ENCODE measurements at places on chromosomes 13 and 19.

DNA sequence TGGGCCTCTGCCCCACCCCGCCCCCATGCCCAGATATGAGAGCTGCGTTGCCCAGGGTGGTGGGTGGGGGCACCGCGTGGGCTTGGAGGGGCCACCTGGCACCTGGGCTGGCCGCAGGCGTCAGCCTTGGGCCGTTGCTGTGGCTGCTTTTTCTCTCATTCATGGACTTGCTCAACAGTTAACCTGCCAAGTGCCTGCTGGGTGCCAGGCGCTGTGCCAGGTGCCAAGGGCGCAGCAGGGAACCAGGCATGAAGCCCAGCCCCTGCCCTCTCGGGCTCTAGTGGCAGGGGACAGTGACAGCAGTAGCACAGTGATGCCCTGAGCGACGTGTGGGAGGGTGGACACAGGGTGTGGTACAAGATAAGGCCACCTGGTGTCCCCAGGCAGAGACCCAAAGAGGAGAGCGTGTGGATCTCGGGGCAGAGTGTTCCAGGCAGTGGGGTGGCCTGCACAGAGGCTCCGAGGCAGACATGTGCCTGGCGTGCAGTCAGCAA lies 28.1 kb downstream of the DHX34 start:
- DNase-seq: no peak

GRCh38 chr19:39465956-39466747 lies 14.5 kb upstream of the TIMM50 start:
- no peak for DNase-seq

- DNase-seq: no peak
Measured at GRCh38 chr19:23281663-23282276, 31.6 kb upstream of the ZNF724 start.

GRCh38 chr13:33487575-33488243 lies 202.2 kb upstream of the STARD13 start:
- DNase-seq: no peak

DNA sequence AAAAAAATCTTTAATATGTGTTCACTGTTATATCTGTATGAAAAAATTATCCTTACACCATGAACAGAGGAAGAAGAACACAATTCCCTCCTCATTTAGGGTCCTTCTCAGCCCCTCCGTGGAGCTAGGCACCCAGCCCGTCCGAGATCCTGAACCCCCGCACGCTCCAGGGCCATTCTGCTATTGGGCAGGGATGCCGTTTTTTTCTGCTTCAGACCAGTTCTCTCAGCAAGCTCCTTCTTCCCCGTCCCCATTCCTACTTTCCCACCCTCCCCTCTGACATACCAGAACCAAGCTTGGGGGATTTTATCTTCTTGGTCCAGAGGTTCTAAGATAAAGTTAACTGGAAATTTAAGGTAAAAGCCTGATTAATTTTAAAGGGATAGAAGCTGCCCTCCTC lies 36.2 kb downstream of the ATP12A start:
- no peak for DNase-seq

DNA sequence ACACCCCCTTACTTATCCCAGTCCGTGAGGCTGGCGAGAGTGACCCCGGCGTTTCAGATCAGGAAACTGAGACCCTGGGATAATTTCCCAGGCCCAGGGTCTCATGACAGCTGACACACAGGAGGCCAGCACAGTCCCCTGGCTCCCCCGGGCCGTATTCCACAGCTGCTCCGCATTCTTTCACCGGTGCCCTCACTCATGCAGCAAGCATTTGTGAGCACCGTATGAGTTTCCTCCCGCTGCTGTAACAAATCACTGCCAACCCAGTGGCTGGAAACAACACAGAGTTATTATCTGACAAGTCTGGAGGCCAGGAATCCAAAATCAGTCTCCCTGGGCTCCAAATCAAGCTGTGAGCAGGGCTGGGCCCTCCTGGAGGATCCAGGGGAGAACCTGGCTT lies 21.3 kb downstream of the GADD45B start:
- no peak for DNase-seq

- DNase-seq: no peak
Measured at GRCh38 chr13:35514801-35515502, 38.5 kb upstream of the MAB21L1 start.

GRCh38 chr13:69077267-69077666 lies 1030.4 kb upstream of the ATXN8OS start:
- no peak for DNase-seq

DNA sequence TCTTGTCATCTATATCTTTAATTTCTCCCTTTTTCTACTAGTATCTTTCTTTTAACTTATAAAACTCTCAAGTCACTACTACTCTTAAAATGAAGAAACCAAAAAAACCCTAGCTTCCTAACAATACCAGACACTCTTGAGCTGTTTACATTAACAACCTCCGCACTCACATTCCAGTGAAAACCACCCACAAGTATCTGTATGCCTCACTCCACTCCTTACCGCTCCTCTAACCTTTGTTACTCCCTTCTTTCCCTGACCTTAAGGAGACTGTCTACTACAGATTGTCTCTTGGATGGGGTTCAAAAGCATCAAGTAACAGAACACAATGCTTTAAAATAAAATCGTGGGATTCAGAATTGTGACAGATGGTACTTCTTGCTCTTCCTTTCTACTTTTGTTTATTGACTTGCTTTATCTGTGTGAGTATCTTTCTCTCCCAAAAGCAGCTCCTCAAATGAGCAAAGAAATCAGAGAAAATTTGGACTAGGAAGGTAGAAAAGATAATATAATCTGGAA lies 110.0 kb upstream of the FBXL3 start:
- no peak for DNase-seq

DNA sequence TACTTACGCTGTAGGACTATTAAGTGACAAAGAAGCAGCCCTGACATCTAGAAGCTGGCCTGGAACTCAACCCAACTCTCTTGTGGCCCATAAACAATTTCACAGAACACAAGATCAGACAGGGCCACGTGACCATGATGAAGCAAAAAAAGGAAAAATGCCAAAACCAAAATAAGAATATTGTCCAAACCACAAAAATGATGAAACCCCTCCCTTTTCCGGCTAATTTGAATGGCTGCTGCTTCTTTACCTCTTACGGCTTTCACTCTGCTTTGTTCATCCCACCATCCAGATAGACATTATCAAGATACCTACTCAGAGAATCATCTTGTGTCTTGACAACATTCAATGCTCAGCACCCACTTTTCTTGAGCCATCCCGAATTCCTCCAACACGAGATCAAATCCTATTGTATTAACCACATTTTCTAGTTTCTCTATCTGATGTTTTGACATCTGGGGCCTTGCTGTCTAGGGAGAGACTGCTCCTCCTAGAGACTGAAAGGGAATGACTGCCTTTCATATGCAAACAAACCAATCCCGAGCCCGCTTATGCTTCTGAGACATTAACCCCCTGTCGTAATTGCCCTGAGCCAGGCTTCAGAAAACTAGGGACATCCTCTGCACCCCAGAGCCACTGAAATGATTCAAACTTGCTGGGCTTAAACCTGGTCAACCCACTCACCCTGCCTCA lies 186.3 kb downstream of the TDRD3 start:
- no peak for DNase-seq

DNA sequence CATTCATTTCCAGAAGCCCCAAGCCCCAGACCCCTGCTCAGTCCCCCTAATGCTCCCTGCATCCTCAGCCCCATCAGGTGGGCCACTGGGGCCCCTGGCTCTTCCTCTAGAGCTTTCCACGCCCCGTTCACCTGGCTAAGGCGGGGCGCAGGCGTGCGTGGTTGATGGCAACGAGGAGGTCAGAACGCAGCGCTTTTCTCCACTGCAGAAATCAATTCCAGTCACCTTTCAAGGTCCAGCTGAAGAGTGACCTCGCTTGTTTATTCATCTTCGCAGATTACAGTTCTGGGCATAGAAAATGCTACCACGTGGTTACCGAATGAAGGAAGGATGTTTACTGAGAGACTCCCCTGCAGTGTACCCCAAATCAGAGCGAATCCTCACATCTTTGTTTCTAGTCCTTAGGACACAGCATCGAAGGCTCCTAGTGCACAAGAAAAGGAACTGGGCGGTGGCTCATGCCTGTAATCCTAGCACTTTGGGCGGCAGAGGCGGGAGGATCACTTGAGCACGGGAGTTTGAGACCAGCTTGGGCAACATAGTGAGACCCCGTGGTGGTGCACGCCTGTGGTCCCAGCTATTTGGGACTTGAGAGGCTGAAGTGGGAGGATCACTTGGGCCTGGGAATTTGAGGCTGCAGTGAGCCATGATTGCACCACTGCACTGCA lies 828 bp upstream of the PBX4 start:
- DNase-seq: no peak

DNA sequence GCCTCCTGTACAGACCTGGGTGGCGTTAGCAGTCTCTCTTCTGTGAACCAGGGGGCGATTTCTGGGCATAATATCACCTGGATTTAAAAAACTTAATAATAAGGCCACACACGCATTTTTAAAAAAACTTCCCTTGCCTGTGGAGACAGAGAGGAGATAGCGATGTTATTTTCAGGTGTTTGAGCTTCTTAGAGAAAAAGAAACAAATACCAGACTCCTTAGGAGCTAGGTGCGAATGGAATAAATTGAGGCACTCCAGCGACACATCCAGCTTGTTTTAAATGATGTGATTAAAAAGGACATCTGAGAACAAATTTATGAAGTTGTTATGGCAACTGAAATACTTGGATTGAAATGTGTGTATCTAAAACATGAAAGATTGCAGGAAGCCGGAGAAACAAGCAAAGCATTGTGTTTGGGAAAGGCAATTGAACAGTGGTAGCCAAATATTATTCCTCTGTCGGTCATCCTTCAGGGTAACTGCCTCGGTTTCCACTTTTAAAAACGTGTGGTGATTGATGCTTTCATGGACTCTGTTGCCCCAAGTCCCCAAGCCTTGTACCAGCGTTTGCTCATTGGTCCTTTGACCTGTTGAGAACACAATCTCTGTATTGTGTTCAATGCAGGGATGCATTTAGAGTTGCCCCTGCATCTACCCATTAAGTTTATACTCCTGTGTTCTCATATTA lies 158.7 kb downstream of the TM9SF2 start:
- DNase-seq: no peak

DNA sequence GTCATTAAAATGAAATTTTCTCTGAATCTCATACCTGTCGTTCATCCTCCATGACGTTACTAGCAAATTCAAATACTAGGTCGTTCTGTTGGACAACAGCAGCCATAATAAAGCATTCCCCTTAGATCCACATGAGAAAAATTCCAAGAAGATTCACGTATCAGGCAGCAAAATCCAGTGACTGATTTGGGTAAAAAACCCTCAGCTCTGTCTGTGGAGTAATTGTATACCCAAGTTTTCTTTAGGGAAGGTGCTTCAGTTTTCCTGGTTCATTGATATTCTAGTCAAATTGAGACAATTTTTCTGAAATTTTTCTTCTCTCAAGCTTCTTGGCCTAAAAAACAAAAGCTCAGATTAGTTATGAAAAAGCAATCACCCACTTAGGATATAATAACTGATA lies 37.2 kb downstream of the ELF1 start:
- DNase-seq: no peak

- no peak for DNase-seq
Measured at GRCh38 chr19:1384085-1384462, 367 bp downstream of the NDUFS7 start.

- DNase-seq: no peak
Measured at GRCh38 chr13:27137759-27138158, 33.9 kb downstream of the USP12 start.

DNA sequence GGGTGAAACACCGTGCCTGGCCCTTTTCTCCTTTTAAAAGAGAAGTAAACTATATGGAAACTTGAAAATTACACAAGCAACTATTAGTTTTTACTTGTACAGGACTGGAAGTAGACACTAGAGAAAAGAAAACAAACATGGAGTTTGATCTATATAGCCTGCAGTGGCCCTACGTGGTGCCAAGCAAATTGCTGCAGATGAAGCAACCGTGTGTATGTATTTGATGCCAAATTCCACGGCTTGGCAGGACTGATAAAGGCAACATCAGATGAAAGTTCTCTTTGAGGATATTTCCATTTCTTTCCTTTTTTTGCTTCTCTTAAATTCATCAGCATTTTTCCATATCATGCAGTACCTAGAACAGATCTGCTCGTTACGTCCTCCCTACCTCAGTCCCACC lies 49.8 kb downstream of the ATP8A2 start:
- DNase-seq: no peak

DNA sequence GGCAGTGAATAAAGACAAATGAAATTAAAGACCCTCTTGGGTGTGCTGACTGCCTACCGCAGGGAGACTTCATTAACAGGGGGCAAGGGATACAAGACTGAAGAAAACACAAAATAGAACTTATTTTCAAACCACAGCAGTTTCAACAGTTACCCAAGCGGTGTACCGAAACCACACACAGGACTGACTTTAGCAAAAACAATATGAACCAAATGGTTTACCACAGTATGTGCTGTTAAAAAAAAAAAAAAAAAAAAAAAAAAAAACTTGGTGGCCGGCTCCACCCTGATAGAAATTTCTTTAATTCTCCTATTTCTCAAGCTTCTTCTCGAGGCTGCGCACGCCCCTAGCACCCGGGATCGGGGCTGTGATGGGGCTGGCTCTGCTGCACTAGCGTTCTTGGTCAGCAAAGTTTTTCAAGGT lies 42.6 kb downstream of the KLF2 start:
- DNase-seq: peak; percentile 85

GRCh38 chr19:46466536-46467196 lies 4.7 kb downstream of the PNMA8A start:
- DNase-seq: no peak

- DNase-seq: no peak
Measured at GRCh38 chr19:15025217-15025616, 24.1 kb upstream of the CASP14 start.

GRCh38 chr13:37914781-37915391 lies 45.3 kb upstream of the TRPC4 start:
- DNase-seq: no peak

- DNase-seq: no peak
Measured at GRCh38 chr13:98172590-98173422, 4.3 kb downstream of the RNF113B start.

DNA sequence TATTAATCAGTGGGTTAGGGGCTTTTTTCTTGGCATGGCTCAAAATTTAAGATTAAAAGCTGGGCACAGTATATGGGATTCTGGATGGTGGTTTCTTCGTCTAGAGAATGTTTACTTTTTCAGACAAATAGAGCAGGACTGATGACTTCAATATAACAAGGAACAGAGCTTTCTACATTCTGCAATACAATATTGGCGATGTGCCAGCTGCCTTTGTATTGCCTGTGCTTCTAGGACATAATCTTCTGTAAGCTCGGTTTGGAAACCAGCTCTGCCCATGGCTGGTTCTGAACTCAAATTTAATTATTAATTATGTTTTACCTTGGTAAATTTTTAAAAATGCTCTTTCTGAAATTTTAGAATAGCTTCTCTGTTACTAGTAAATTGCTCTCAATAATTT lies 139.1 kb upstream of the TRPC4 start:
- no peak for DNase-seq

DNA sequence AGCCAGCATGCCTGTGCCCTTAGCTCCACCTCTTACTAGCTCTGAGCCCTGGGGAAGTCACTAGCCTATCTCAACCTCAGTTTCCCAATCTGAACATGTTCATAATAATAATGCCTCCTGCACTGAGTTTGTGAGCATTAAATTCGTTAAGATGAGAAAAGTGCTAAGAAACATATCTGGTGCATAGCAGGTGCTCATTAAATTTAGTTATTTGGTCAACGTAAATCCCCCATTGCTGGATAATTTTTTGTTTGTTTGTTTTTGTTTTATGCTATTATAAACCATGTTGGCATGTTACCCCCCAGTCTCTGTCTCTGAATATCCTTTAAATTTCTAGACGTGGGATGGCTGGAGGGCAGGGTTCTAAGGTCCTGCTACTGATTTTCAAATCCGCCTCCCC lies 10.6 kb downstream of the FCGBP start:
- DNase-seq: no peak

All from activated CD4-positive, alpha-beta memory T cell treated with anti-CD3 and anti-CD28 coated beads, Interleukin-2, amount 10 ng/mL, durations not matched to agents 7 days and 5 days (primary cell).